ENCODE measurements at places on chromosomes 2 and 18.

DNA sequence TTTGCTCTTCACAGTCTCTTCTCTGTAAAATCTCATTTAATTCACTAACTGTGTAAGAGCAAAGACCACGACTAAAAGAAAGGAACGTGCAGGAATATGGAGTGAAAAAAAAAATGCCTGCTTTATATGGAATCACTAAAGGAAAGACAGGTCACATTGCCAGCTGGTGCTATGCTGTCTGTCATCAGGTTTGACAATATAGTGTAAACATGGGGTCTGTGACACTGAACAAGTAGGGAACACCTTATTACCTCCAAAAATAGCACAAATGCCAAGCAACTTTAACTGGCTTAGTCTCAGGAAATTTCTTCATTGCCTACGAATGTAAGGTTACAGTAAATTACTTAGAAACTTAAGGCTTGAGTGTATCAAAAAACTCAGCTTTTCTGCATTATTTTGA lies 364.5 kb upstream of the LINC00305 start:
- no peak for DNase-seq

DNA sequence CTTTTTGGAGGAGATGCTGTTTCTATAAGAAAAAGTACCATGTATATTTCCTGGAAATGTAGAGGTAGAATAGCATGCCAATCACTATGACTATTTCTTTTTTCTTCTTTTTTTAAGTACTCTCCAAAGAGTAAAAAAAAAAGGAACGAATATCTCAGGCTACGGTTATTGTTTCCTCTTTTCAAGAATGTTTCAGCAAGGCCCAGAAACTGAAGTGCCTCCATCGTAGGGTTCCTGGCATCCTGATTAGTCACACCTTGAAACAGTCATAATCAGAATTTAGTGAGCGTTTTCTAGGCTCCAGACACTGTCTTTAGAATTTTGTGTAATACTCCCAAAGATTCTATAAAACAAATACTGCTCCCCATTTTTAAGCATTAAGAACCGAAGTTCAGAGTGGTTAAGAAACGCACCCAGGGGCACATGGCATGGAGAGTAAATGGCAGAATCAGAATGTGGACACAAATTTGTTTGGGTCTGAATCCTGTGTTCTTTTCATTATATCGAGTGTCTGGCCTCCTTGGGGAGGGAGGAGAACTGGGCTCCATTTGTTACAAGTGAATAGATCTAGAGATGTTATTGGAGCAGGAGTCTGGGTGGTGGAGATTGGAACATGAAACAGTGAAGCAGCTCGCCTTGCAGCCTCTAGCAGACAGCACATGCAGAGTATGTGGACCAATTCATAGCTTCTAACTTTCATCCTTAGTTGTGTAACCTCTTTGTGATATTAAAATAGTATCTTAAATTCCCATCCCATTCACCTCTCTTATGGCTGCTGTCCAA lies 26.7 kb downstream of the ZEB2 start:
- DNase-seq, result no peak

- DNase-seq, result no peak
These were observed 18.8 kb downstream of the TMEM185B start for GRCh38 chr2:120204417-120204816.

DNA sequence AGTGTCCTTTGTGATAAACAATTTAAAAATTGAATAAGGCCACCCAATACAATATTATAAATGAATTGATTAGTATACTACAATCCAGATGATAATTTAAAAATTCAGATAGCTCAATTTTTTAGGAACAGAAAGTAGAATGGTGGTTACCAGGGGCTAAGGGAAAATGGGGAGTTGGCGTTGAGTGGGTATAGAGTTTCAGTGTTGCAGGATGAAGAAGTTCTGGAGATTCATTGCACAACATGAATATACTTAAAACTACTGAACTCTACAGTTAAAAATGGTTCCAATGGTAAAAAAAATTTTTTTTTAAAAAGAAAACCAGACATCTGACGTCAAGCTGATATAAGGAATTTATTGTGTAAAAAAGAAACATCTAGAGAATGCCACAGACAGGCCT lies 20.9 kb downstream of the SLC39A6 start:
- DNase-seq, result no peak

DNA sequence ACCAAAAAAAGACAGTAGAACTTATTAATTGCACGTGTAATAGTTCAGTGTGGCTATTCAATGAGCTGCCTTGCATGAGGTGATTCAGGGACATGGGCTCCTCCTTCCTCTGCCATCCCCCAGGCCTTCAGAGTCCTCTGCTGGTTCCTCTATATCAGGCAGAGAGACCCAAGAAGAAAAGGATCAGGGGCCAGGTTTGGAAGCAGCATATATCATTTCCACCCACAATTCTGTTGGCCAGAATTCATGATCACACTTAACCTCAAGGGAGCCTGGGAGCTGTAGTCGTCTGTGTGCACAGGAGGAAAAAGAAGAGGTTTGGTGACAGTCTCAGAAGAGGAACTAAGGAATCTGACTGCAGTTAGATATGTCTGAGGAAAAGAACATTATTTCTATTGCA lies 114.0 kb upstream of the GLS start:
- no peak for DNase-seq

DNA sequence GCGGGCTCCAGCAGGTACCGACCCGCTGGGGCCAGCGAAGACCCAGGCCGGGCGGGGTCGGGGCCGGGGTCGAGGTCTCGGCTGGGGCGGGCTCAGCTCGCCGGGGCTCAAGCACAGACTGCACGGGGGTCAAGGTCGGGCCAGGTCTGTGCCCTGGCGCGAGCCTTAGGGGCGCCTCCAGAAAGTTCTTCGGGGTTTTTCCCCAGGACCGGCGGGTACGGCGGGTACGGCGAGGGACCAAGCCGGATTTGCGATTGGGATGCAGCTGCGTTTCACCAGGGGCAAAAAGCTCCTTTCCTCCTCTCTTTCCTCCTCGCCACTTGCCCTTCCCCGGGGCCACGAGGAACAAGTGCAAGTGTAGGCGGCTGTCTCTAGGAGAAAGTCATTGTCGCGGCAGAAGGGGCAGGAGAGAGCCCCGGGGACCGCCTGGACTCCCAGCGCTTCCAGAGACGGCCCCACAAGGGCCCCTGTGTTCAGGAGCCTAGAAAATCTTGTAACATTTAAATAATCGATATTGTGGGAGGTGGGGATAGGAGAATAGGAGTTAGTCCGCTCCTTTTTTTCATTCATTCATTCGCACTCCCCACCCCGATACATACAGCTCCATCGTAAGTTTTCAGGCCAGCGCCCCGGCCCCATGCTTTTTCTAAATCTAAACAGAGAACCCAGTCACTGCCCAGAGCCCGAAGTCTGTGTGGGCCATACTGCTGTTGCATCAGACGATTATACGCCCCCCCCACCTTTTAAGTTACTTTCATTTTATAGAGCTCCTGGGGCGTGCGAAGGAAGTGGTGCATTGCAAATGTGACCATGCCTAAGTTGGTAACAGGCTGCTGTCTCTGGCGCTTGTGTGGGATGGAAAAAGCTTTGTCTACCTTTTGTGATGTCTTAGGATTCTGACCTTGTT lies 679 bp downstream of the PMAIP1 start:
- DNase-seq, result peak; percentile 48

- no peak for DNase-seq
These were observed 140.0 kb upstream of the CYP1B1 start for GRCh38 chr2:38215993-38216392.

DNA sequence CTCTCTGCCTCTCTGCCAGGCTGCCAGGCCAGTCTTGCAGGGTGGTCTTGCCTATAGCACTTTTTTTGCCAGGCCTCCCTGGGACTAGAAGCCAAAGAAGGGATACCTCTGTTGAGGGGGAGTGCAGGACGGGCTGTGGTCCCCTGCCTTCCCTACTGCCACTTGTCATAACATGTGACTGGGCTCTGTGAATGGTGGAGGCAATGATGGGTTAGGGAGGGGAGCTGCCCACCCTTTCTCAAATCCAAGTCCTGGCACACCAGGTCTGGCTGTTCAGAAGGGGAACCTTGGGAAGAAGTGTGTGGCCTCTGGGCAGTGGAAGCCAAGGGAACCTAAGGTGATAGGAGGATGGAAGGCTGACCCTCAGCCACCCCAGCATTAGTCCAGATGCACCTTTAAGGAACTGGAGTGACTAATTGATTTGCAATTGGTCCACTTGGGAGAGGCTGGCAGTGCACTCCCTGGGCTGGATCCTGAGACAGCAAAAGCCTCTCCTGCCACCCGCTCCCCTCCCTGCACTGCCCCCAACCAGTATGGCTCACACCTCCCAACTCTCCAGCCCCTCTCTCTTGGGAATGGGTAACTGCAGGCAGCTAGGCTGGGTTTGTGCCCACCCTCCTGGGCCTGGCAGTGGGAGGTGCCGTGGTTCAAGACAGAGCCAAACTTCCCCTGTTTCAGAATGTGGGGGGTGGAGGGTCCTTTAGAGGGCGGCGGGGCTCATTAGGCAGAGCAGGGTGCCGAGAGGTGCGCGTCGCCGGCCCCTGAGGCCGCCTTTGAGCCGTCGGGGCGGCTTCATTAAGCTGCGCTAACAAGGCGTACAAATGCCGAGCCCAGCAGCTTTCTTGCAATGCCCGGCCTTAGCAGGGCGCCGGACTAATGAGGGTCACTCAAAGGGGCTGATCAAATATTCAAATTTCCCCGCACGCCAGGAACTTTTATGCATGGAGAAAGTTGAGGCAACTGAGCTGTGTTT lies 4.5 kb upstream of the SIX3 start:
- DNase-seq, result no peak

- no peak for DNase-seq
These were observed 121.5 kb upstream of the SIX2 start for GRCh38 chr2:45130736-45131135.

DNA sequence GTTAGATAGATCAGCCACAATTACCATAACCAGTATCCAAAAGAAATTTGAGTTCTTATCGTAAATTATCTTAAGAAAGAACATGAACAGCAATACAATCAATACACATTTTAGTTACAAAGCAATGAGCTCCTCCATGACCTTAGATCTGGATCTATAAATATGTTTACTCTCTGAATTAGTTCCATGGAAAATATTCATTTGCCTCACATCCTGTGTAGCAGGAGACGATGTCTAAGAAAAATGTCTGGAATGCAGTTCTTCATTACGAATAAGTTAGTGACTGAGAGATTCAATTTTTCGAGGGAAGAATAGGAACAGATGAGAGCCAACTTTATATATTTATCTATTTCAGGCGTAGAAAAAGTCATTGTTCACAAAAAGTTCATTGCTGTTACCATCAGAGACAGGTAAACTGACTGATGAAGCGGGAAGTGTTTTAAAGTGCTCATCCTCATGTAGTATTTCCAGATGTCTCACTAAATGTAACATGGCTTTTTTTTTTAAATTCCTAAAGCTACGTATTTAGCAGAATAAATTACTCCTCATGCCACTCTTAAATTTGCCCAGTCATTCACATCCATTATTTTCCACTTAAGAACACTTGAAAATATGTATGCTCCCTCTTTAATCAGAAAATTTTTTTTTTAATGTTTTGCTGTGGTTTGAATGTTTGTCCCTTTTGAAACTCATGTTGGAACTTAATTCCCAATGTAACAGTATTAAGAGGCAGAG lies 106.5 kb upstream of the SCN1A start:
- DNase-seq, result no peak

DNA sequence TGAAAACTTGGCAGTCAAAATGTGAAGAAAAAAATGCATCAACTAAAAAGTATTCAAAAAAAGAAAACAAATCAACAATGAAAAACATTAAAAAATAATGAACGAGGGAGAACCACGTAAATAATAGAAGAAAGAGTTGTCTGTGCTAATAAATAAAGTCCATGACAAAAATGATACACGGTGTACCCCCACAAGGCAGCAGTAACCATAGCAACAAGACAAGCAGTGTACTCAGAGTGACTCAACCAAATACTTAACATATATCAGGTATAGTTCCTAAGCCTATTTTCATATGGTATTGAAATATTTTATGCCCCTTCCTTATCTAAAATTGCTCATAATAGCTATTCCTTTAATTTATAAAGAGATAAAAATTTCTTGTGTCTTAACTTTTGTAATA lies 162.3 kb upstream of the TMEM200C start:
- no peak for DNase-seq

- no peak for DNase-seq
These were observed 105.6 kb downstream of the PRPF40A start for GRCh38 chr2:152611458-152612231.

DNA sequence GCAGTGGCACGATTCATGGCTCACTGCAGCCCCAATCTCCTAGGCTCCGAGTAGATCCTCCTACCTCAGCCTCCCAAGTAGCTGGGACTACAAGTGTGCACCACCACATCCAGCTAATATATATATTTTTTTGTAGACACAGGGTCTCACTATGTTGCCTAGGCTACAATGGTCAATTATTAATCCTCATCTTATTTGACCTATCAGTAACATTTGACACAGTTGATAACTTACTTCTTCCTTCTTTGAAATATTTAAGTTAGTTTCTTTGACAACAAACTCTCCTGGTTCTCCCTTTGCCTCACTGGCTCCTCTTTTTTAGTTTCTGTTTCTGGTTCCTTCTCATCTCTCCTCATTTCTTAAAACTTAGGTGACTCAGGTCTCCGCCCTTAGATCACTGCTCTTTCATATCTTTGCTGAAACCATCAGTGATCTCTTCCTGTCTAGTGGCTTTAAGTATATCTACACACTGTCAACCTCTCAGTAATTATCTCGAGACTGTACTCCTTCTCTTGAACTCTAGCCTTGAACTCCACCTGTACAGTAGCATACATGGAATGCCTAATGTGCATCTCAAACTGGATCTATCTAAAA lies 11.5 kb downstream of the PGAP1 start:
- DNase-seq, result no peak

- DNase-seq, result no peak
These were observed 266.1 kb downstream of the SLC4A3 start for GRCh38 chr2:219893541-219893940.

- no peak for DNase-seq
These were observed 72.8 kb downstream of the ZNF521 start for GRCh38 chr18:25279133-25279532.

DNA sequence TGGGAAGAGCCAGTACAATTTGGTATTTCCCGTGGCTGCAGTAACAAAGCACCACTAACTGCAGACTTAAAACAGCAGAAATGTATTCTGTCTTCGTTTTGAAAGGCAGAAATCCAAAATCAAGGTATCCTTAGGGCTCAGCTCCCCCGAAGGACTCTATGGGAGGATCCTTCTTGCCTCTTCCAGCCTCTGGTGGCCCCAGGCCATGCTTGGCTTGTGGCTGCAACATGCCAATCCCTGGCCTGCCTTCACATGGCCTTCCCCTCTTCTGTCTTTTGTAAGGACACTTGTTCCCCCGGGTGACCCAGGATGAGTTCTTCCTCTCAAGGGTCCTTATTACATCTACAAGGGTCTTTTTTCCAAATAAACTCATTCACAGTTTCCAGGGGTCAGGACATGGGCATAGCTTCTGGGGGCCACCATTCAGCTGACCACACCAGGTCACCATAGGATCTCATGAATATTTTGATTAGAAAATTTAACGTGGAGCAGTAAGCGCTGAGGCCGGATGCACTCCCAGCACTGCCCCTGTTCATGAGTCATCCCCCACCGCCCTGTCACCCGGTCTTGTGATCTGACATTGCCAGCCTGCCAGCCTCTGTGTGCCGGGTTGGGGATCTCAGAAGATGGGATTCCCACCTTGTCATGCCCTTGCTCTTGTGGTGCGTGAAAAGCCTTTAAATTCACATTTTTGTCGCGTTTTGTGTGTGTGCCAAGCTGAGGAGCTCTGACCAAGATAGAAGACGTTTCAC lies 61.2 kb upstream of the B3GNT7 start:
- DNase-seq, result no peak

GRCh38 chr2:11319939-11320338 lies 24.5 kb downstream of the ROCK2 start:
- no peak for DNase-seq

GRCh38 chr2:1848599-1848995 lies 104.3 kb upstream of the PXDN start:
- no peak for DNase-seq

GRCh38 chr2:70887208-70887549 lies 48.5 kb upstream of the ATP6V1B1 start:
- DNase-seq, result no peak

Measured in NCI-H1436 (cell line).